ENCODE measurements at places on chromosomes 12 and 14. TPM values are rescaled to one million over a fixed set of nuclear protein-coding genes. Genes with fewer than 3 reads are reported as not detected.
A peak's percentile ranks its signal among the peaks of the same experiment; 100 is the strongest.

DNA sequence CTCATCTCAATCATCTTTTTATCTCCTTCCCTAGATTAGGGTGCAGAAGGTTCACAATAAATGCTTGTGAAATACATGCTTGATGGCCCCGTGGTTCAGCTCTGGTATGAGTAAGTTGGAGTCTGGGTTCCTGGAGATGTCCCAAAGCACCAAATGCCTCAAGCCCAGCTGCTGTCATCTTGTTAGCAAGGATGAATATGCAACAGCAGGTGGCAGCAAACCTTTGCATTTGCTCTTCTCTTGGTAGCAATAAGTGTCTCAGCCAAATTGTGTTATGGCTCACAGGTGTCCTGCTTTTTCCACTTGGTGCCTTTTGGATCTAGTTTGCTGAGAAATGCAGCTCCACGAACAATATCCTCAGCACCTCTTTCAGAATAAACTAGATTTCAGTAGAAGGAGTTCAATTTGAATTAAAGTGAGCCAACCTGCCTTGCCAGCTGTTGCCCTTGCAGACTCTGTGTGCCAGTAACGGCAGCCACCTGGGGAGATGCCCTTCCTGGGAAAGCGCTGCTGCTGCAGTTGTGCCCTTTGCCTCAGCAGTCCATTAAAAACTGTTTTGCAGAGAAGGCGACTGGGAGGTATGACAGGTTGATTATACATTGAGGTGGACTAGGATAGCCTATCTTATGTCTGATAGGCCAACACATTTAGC is 417.3 kb downstream of the SNAPC1 start:
- DNase-seq, result peak; percentile 80

GRCh38 chr12:59929110-59929509 is 333.3 kb downstream of the SLC16A7 start:
- DNase-seq, result no peak

Gene SLC25A47
- not detected for total RNA-seq

Gene KRT80
- 0.11 TPM for total RNA-seq

Gene SLC4A8
- total RNA-seq, result not detected

GRCh38 chr12:62581288-62582064 is 114.8 kb downstream of the MON2 start:
- DNase-seq, result peak; percentile 74

- no peak for DNase-seq
These were observed 363.1 kb downstream of the KCNH5 start for GRCh38 chr14:62682208-62682607.

Gene GUCY2C
- 0.11 TPM for total RNA-seq

Gene FAIM2
- not detected for total RNA-seq

Gene PMCH
- not detected for total RNA-seq

DNA sequence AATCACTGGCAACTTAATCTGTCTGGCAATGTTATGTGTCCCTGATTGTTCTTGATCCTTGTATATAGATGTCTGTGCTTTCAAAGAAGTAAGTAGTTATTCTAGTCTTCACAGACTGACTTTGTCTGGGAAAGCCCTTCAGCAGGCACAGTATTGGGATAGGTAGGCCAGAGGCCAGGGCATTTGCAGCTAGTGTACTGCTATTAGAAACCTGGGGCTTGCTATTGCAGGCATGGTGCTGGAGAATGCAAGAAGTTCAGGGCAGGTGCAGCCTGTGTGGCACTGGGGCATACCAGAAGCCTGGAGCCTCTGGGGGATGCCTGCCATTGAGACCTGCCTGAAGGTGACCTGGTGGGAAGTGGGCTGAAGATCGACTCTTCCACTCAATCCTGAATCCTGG is 96.3 kb downstream of the TMTC3 start:
- no peak for DNase-seq

DNA sequence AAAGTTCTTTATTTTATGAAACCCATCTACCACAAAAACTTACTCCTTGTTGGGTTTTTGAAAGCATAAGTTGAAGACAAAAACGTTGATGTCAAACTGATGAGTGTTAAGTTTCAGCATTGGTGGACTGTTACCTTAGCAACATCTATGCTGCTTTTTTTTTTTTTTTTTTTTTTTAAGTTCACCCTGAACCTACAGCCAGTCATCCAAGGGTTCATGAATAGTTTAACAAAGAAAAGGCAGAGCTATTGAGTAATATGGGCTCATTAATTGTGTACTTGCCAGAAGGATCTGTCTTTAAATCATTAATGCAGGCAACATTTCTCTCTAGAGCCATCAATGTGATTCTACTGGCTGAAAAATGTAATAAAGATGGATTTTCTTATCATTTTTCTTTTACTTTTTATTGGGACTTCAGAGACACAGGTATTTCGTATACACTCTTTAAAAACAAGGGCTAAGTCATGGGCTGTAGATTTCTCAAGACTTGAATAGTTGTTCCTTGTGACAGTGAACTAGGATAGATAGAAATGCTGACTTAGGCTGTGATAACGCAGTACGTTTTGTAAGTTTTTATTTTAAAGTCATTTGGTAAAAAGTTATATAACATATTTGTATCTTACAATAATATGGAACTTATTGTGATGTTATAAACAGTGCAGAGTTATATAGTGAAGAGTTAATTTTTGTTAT is at the start of gene PTPRQ:
Gene PTPRQ (plus strand): TSS at position 262 of the 693 bp plus-strand sequence. CDS start 111 bp downstream, at position 373.
- no peak for DNase-seq

Gene PRR4
- 3.2 TPM for total RNA-seq

Gene STYK1
- not detected for total RNA-seq

- no peak for DNase-seq
These were observed 87.9 kb downstream of the GAS2L3 start for GRCh38 chr12:100661300-100661951.

Gene CLEC7A
- total RNA-seq, result not detected

DNA sequence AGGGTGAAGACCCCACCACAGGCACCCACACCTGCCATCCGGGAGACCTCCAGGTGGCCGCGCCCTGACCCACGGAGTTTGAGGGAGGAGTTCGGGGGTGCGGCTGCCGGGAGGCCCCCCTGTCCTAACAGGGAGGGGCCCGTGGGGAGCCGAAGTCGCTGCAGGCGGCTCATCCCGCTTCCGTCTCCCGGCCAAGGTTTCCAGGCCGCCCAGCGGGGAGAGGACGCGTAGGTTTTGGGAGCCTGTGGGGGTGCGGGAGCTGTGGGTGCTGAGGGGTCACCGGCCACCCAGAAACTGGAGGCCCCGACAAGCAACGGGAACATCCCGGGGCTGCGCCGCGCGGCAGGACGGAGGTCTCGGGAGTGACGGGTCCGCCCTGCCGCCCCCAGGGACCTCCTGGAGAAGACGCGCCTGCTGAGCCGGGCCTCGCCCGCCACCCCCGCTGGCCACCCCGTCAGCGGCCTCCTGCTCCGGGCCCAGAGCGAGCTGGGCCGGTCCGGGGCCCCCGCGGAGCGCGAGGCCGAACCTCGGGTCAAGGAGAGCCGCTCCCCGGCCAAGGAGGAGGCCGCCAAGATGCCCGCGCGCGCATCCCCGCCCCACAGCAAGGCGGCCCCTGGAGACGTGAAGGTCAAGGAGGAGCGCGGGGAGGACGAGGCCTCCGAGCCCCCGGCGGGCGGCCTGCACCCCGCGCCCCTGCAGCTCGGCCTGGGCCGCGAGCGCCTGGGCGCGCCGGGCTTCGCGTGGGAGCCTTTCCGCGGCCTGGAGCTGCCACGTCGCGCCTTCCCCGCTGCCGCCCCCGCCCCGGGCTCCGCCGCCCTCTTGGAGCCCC is 27.6 kb downstream of the LRCOL1 start:
- DNase-seq, result no peak

Gene TPH2
- total RNA-seq, result not detected

GRCh38 chr14:80644826-80645225 is 296.7 kb downstream of the CEP128 start:
- DNase-seq, result no peak

GRCh38 chr12:32031109-32031508 is 71.9 kb downstream of the RESF1 start:
- no peak for DNase-seq

Gene GRIN2B
- total RNA-seq, result 7.2 TPM

GRCh38 chr14:32028599-32028998 is 48.5 kb upstream of the ARHGAP5 start:
- DNase-seq, result no peak

Gene FGD4
- total RNA-seq, result 32.3 TPM

Measured in SK-MEL-5 (cell line).